ENCODE measurements at places on chromosomes 1 and 21.

- H3K4me3 ChIP-seq: no peak overlapping the region
- H3K27ac ChIP-seq: no peak overlapping the region
- H3K4me1 ChIP-seq: no peaks in the 10 kb centered on the region
- H3K27me3 ChIP-seq: no peaks in the 10 kb centered on the region
- no peaks in the 10 kb centered on the region for H3K36me3 ChIP-seq
- no peak for DNase-seq
Measured at GRCh38 chr1:202361701-202362100, 13.2 kb downstream of the PPP1R12B start.

- no peak for DNase-seq
- H3K27ac ChIP-seq: no peak overlapping the region
- H3K4me1 ChIP-seq: no peaks in the 10 kb centered on the region
Measured at GRCh38 chr1:74502432-74502831, 10.0 kb downstream of the LRRC53 start.

- H3K4me1 ChIP-seq: no peaks in the 10 kb centered on the region
- no peak overlapping the region for H3K4me3 ChIP-seq
- H3K27me3 ChIP-seq: peaks cover 4% of the 10 kb centered on the region
- H3K36me3 ChIP-seq: no peaks in the 10 kb centered on the region
- H3K27ac ChIP-seq: no peak overlapping the region
- no peak for DNase-seq
Measured at GRCh38 chr1:184359909-184360308, 26.9 kb upstream of the C1orf21 start.

GRCh38 chr21:21547368-21547953, 549.3 kb downstream of the NCAM2 start:
- no peaks in the 10 kb centered on the region for H3K4me1 ChIP-seq
- no peaks in the 10 kb centered on the region for H3K27me3 ChIP-seq
- no peak overlapping the region for H3K27ac ChIP-seq
- H3K36me3 ChIP-seq: no peaks in the 10 kb centered on the region
- H3K4me3 ChIP-seq: no peak overlapping the region

GRCh38 chr21:45543710-45544448, 1.6 kb upstream of the SLC19A1 start:
- no peaks in the 10 kb centered on the region for H3K27me3 ChIP-seq
- H3K36me3 ChIP-seq: no peaks in the 10 kb centered on the region
- no peak overlapping the region for H3K4me3 ChIP-seq
- H3K4me1 ChIP-seq: peaks cover 23% of the 10 kb centered on the region
- DNase-seq: no peak
- H3K27ac ChIP-seq: no peak overlapping the region

DNA sequence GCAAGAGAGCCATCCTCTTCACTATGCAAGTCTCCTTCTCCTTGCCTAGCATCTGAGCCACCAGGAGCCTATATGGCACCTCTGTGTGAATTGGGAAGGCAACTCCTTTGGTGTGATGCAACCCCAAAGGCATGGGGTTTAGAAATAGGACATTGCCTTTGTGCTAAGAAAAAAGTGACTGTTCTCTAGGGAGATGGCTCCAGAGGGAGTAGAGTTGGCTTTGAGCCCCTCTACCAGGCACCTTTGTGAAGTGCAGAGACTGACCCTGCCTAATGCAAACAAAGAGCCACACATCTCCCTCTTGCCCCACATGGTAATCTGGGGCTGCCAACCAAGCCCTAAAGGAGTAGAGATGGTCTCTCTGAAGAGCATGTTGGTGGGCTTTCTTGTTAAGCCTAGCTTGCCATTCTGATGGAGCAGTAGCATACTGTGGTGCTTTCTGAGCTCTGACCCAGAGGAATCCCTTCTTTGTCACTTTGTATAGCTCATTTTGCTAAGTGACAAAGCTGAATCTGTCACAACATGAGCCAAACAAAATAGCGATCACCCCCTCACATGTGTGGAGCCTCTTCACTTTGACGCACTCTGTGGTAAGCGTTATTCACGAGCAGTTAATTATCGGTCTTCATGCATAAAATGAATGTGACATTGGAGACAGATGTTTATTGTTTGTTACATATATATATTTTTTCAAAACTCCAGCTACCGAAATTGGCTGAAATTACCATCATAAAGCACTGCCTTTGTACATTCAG, 74.4 kb downstream of the RWDD3 start:
- H3K27ac ChIP-seq: no peak overlapping the region
- no peak overlapping the region for H3K4me3 ChIP-seq
- H3K4me1 ChIP-seq: no peaks in the 10 kb centered on the region
- no peaks in the 10 kb centered on the region for H3K36me3 ChIP-seq

GRCh38 chr1:41623736-41624135, 139.3 kb upstream of the EDN2 start:
- no peak for DNase-seq
- H3K36me3 ChIP-seq: peaks cover 15% of the 10 kb centered on the region
- peaks cover 16% of the 10 kb centered on the region for H3K4me1 ChIP-seq
- H3K4me3 ChIP-seq: no peak overlapping the region
- H3K27me3 ChIP-seq: no peaks in the 10 kb centered on the region

- no peaks in the 10 kb centered on the region for H3K27me3 ChIP-seq
- no peaks in the 10 kb centered on the region for H3K36me3 ChIP-seq
- no peaks in the 10 kb centered on the region for H3K4me1 ChIP-seq
- no peak overlapping the region for H3K4me3 ChIP-seq
- DNase-seq: no peak
Measured at GRCh38 chr1:78447086-78447485, 43.7 kb upstream of the PTGFR start.

DNA sequence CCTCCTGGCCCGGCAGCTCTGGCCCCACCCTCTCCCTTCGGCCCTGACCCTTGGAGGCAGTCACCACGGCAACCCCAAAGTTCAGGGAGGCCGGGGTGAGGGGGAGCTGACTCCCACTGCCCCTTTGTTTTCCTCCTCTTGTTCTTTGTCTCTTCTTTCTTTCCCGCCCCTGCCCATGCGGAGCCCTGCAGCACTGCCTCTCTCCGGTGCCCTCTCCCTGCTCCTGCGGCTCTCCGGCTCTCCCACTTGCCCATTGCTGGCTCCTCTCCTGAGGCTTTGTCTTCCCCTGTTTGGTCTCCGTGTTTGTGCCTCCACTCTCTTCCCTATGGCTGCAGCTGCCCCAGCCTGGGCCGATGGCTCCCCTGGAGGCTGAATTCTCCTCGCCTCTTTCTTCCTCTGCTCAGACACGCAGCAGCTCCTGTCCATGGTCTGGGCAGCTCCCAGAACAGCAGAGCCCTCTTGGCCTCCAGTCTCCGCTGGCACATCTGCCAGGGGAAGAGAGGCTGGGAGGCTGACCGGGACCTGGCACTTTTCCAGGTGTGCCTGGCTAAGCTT, 5.8 kb downstream of the CELSR2 start:
- H3K4me1 ChIP-seq: peaks cover 11% of the 10 kb centered on the region

DNA sequence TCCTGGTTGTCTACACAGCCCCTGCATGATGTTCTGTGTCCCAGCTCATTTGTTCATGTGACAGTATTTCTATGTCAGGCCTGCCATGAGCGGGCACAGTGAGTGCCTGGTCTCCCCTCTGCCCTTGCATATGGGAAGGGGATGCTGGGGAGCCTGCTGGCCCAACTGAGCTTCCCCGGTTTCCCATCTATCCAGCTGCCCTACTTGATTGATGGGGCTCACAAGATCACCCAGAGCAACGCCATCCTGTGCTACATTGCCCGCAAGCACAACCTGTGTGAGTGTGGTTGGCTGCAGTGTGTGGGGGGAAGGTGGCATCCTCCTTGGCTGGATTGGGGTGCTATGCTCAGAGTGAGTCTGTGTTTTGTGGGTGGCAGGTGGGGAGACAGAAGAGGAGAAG, 1.5 kb downstream of the GSTM4 start:
- no peak overlapping the region for H3K27ac ChIP-seq
- no peak for DNase-seq
- H3K4me3 ChIP-seq: no peak overlapping the region
- no peaks in the 10 kb centered on the region for H3K27me3 ChIP-seq

DNA sequence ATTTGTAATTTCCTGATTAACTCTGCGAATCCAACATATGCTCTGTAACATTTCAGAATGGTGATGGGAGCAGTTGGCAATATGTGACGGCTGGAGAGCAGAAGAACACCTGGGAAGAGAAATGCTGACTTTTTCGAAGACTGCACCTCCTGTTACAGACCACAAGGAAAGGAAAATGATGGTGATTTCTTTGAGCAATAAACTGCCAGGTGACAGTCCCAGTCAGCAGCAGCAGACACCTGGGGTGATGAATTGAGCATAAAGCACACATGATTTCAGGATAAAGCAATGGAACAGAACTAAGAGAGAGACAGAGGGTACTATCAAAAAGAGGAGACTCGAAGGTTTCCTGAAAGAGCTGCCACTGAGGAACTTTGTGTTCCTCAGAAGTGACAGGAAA, 528.6 kb downstream of the NEGR1 start:
- H3K4me1 ChIP-seq: no peaks in the 10 kb centered on the region
- H3K27me3 ChIP-seq: no peaks in the 10 kb centered on the region
- no peak for DNase-seq
- no peak overlapping the region for H3K4me3 ChIP-seq

DNA sequence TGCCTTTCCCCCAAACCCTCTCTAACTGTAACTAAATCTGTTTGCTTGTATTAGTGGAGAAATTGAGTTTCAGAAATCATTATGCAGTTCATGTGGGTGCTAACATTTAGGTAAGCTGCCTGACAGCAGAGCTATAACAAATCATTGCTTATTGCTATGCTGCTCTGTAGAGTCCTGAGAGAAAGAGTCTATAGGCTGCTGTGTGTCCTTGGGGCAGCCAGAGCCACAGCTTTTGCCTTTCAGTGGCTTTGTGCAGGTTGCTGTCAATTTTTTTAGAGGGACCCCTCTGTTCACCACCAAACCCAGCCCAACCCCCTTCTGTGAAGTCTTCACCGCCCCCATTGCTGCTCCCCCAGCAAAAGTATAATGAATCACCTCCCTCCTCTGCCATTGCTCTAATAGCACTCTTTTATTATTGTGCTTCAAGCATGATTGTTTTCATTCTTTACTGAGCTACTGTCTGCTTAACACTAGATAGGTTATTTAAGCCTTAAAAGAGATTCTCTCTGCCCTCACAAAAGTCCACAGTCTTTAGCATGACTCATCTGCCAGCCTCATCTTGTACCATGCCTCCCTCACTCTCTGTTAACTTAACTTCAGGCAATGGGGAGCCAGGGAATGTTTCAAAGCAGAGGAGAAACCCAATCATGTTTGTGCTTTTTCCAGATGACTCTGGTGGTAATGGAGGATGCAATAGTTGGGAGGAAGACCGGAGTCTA, 38.6 kb downstream of the DIRAS3 start:
- H3K36me3 ChIP-seq: no peaks in the 10 kb centered on the region
- H3K4me3 ChIP-seq: no peak overlapping the region
- no peaks in the 10 kb centered on the region for H3K4me1 ChIP-seq

- H3K4me3 ChIP-seq: no peak overlapping the region
- no peaks in the 10 kb centered on the region for H3K27me3 ChIP-seq
- H3K36me3 ChIP-seq: peaks cover 45% of the 10 kb centered on the region
- DNase-seq: no peak
- no peaks in the 10 kb centered on the region for H3K4me1 ChIP-seq
Measured at GRCh38 chr1:206442101-206442500, 28.2 kb upstream of the IKBKE start.

GRCh38 chr1:42736152-42736551, 3.9 kb downstream of the CLDN19 start:
- H3K27ac ChIP-seq: no peak overlapping the region
- H3K36me3 ChIP-seq: no peaks in the 10 kb centered on the region
- DNase-seq: no peak

DNA sequence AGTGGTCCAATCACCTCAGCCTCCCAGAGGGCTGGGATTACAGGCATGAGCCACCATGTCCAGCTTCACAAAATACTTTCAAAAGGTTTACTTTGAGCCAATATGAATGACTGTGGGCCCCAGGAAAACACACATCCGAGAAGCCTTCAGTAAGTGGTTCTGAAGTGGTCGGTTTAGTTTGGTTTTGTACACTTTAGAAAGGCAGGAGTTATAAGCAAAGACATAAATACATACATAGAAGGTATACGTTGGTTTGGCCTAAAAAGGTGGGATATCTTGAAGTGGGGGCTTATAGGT, 3.2 kb upstream of the MIB2 start:
- no peak overlapping the region for H3K27ac ChIP-seq
- H3K36me3 ChIP-seq: no peaks in the 10 kb centered on the region
- no peak overlapping the region for H3K4me3 ChIP-seq
- H3K4me1 ChIP-seq: peaks cover 35% of the 10 kb centered on the region
- H3K27me3 ChIP-seq: no peaks in the 10 kb centered on the region

Data from CD4-positive, alpha-beta T cell (primary cell).